Skin of body (tissue), 3 donors: ENCODE measurements at places on chromosomes 12 and 14. TPM values are rescaled to one million over a fixed set of nuclear protein-coding genes. Genes with fewer than 3 reads are reported as not detected.

- DNase-seq: no peak
Measured at GRCh38 chr12:67780580-67781084, 132.1 kb downstream of the DYRK2 start.

Gene CLEC4C
- 0.30 TPM for total RNA-seq

- no peak for DNase-seq
Measured at GRCh38 chr14:76867516-76868453, 41.6 kb downstream of the LRRC74A start.

DNA sequence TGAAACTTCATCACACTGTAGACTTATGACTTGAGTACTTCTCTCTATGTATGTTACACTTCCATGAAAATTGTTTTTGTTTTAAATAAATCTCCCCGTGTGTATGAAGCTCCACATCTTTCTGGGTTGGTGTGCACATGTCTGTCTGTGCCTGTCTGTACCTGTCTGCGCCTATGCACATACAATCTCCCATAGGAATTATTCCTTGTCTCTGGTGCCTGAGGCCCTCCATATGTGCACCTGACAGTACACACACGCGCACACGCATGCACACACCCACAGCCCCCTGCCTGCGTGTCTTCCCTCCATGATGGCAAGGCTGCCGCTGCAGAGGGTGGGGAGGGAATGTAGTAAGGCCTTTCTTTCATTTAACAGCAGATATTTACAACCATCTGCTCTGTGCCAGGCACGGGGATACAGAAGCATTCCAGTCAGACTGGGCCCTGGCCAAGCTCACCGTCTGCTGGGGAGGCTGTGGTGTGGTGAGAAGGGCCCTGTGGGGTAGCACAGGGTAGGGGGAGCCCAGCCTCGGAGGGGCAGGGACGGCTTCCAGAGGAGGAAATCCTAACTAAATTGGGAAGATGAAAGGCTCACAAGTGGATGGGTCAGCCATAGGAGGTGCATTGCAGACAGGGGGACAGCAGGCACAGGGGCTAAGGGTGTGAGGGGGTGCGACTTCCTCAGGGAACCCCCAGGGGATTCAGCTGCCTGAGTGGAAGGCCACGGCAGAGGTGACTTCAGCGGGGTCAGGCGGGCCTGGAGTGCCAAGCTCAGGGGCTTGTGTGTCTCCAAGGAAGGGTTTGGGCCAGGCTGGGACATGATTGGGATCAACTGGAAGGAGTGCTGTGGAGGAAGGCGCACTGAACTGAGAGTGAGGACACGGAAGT is 26.1 kb downstream of the KRT8 start:
- DNase-seq: no peak

- DNase-seq: peak; percentile 95
Measured at GRCh38 chr12:107027636-107028053, 40.7 kb upstream of the MTERF2 start.
